ENCODE measurements at places on chromosomes 12 and 14.
A peak's percentile ranks its signal among the peaks of the same experiment; 100 is the strongest.

DNA sequence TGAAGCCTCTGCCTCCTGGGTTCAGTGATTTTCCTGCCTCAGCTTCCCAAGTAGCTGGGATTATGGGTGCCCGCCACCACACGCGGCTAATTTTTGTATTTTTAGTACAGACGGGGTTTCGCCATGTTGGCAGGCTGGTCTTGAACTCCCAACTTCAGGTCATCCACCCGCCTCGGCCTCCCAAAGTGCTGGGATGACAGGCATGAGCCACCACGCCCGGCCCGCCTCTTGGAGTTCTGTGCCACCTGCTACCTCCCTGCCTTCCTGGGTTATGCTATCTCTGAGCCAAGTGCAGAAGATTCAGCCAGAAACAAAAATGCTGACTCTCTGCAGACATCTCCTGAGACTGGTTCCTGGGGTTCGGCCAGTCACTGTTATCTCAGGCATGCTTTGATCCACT lies 13.2 kb downstream of the CABP1 start:
- no peak for DNase-seq

DNA sequence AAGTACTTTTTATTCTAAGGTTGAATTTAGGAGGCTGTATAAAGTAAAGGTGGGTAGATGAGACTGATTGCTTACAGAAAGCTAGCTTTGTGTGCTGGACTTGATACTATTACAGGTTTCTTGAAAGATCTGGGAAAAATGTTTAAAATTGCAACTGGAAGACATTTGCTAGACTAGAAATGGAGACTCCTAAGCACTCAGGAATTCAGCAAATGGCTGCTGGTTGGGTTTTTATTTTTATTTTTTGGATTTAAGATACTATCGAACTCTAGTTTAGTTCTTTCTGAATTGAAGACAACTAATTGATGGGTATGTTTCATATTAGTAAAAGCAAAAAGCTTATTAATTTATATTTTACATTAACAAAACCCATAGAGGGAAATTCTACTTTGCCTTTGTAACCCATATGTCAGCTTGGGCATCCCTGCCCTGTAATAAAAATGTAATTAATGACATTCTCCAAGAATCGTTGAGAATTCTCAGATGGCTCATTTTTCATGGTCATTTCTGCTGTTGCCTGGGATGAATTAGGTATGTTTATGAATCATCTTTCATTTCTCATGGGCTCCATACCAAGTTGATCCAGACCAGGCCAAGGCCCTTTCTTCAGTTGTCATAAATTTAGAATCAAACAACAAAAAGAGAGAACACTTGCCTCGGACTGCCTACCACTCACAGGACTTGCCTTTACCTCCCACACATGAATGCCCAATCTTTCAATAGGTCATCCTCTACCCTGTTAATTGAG lies 102.1 kb downstream of the ERGIC2 start:
- DNase-seq, result no peak

DNA sequence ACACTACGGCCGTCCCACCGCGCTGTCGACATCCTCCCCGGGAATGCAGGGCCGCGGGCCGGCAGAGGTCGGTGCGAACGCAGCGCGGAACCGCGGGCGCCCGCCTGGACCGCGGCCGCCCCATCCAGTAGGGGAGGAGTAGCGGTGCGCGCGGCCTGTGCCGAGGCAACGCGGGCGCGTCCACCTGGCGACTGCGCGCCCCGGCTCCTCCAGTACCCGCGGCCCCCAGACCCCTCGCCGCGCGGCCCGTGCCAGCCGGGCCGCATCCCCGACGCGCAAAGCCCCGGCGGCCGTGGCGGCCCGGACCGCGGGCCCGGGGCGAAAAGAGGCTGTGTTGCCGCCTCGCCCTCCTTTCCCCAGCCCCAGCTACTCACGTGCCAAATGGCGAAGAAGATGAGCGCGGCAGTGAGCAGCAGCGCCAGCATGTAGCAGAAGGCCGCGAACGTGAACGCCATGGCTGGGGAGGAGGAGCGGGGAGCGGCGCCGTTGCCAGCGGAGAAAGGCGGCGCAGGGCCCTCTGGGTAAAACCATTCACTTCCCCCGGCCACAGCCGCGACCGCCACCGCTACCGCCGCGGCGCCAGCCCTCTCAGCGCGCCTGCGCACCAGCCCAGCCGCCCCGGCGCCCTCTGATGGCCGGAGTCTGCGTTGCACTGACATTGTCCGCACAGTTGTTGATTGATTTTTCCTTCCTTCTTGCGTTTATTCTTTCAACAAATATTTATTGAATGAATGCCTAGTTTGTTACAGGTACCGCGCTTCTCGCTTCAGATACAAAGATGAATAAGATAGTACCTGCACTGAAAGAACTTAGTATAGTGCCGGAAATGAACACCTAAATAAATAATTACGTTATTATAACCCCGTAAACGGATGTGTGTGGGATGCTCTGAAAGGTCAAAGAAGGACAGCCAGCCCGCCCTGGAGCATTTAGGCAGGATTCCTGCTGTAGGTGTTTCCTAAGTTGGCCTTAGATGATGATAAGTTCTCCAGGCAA lies at the start of gene CNIH1:
CNIH1 (minus strand) TSS at position 502 of the 996 bp plus-strand sequence; CDS start at position 455, 47 bp downstream.
- DNase-seq, result peak; percentile 93

GRCh38 chr12:450438-450837 lies 9.3 kb upstream of the B4GALNT3 start:
- no peak for DNase-seq

GRCh38 chr14:69850086-69850735 lies 29.0 kb upstream of the SMOC1 start:
- no peak for DNase-seq

GRCh38 chr14:100214770-100215083 lies 24.2 kb upstream of the YY1 start:
- DNase-seq, result no peak

GRCh38 chr12:85642288-85642687 lies 193.9 kb downstream of the RASSF9 start:
- DNase-seq, result no peak

GRCh38 chr12:7784701-7785100 lies 4.5 kb upstream of the NANOG start:
- DNase-seq, result no peak

DNA sequence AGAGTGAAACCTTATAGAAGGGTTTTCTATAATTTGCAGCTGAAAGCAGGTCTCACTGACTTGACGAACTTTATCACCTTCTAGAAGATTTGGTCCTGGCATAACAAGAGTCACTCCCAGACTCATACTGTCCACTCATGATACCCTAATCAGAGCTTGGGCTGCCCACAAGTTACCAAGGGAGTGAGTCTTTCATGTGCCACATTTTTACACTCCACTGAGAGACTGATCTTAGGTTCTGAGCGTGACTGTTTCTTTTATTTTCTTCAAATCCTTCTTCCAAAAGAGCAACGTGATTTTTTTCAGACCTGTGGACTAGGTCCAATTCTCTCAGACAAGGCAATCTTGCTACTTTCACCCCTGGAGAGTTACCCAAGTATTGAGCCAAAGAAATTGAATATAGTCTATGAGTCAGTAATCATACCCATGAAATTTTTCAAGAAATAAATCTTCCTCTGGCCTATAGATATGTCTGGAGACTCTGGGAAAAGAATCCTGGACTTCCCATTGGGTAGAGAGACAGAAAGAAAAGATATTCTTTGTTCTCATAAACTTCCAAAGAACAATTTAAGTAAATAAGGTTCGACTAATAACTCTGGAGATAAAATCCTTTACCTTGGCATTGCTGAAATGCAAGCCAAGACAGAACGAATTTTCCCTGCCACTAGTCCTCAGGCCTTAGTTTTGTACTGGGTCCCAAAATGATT lies 26.9 kb downstream of the SIX1 start:
- DNase-seq, result no peak

GRCh38 chr14:35365130-35366055 lies 39.2 kb downstream of the NFKBIA start:
- DNase-seq, result peak; percentile 32

DNA sequence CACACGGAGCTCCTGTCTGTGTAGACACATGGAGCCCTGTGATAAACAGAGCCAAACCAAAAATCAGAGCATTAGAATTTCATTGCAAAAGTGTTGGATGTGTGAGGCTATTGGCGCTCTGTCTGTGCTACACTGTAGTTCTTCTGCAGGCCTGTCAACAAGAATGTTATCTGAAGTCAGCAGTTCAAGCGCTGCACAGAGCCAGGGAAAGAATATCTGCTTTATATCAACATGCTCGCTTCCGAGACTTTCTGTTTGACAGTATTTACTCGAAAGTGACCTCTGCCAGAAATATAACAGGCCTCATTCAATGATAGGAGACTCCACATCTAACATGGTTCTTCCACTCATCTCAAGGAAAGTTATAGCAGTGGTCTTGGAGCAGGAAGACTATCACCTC lies 118.3 kb downstream of the CCER1 start:
- DNase-seq, result no peak

GRCh38 chr12:59491877-59492276 lies 104.0 kb upstream of the SLC16A7 start:
- DNase-seq, result no peak

GRCh38 chr12:78802593-78802992 lies 62.0 kb upstream of the SYT1 start:
- DNase-seq, result no peak

DNA sequence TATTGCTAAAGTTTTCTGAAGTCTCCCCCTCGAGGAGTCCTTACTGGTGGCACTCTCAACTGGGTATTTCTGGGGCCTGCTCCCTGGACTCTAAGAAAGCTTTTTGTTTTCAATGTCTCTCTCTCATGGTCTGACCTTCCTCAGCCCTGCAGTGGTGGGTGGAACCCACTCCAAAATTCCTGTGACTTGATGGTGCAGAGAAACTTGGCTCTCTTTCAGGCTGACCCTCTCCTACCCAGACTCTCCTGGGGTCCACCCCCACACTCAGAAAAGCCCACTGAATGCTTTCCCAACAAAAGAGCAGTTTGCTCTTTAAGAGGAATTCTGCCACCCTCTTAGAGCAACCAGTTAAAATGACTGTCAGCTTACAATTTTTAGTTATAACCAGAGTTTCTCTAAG lies 967 bp upstream of the PTCSC3 start:
- DNase-seq, result no peak

DNA sequence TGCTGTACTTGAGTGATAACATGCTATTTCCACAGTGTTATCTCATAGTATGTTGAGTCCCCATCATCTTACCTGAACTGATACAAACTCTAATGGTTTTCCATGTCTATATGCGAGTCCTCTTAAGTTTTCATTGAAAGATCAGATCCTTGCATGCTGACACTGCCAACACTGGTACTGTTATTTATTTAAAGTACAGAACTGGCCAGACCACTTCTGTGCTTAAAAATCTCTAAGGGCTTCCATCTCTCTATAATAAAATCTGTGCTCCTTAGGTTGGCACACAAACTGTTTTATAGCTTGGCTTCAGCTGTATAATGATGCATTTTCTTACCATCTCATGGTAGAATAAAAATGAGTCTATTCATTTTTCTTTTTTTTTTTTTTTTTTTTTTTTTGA lies 188.1 kb downstream of the ERC1 start:
- no peak for DNase-seq

GRCh38 chr12:27937768-27938167 lies 34.8 kb downstream of the PTHLH start:
- DNase-seq, result no peak

DNA sequence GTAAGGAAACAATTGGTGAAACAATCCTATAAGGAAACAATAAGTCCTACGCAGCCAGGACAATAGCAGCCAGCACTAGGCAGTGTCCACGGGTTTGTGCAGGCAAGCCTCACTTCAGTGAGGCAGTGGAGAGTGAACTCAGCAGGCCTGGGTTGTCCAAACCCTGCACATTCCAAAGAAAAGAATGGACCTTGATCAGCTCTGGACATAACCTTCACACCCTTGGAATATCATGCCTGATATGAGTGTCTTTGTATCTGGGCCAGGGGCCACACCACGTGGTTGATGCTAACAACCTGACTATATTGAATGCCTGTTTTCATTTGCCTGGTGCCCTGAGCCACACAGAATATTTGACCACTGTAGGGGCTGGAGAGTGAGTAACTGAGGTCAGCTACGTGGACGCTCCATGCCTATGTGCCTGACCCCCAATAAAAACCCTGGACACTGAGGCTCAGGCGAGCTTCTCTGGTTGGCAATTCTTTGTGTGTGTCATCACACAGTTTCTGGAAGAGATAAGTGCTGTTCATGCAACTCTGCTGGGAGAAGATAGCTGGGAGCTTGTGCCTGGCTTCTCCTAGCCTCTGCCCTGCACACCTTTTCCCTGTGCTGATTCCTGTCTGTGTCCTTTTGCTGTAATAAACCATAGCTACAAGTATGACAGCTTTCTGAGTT lies 81.4 kb upstream of the NCOR2 start:
- DNase-seq, result no peak

Data from CD8-positive, alpha-beta T cell (primary cell).